ENCODE measurements at places on chromosomes 13 and 19.

GRCh38 chr13:95226050-95226449, 75.2 kb downstream of the ABCC4 start:
- DNase-seq = no peak

DNA sequence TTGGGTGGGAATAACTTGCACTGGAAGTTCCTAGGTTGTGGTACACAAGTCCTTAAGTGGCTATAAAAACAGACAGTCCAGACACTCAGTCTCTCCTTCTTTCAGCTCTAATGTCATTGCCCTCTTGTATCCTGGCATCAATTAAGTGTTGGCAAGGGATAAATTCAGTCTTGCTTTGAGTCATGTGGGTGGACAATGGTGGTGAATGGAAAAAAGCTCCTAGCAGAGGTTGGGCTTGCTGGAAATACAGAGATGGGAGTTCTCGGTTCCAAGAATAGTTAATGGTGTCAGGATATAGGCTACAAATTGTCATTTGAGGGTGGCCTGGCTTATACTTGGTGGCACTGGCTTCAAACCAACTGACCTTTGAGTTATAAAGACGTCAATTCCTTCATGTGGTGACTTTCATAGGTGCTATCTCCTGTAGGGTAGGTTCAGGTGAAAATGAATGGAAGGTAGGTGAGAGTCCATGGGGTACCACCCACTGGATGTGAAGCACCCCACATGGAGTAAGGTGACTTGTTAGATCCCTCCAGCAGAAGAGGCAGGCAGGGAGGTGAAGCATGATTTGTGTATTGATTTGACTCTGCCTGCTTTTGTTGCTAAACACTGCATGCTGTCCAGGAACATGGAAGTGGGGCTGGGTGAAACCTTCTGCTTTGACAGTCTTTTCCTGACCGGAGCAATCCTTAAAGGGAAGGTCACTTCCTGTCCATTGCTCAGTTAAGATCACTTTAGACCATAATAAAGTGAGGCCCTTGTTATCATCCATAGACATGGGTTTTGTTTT, 102.0 kb downstream of the LACC1 start:
- DNase-seq = no peak

DNA sequence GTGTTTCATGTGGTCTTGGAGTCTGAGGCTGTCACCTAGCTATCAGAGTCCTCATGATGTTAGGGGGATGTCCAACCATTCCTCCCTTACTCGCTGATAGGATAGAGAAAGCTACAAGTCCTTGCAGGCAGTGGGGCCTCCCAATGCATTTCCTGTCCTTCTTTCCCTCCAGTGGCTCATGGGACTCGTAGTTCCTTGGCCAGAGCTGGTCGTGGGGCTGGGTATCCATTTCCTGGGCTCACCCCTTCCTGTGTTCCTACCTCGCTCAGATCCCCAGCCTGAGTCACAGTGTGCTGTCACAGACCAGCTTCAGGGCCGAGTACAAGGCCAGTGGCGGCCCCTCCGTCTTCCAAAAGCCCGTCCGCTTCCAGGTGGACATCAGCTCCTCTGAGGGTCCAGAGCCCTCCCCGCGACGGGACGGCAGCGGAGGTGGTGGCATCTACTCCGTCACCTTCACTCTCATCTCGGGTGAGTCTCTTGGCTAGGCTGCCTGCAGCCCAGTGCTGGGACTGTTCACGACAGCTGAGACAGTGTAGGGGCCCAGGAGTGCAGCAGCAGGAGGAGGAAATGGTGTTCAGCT, 19.1 kb downstream of the TMEM150B start:
- DNase-seq = no peak

GRCh38 chr19:7540761-7541474, 5.4 kb downstream of the PNPLA6 start:
- no peak for DNase-seq

- DNase-seq = no peak
Observed at GRCh38 chr13:113734099-113734825, 24.8 kb upstream of the TMEM255B start.

DNA sequence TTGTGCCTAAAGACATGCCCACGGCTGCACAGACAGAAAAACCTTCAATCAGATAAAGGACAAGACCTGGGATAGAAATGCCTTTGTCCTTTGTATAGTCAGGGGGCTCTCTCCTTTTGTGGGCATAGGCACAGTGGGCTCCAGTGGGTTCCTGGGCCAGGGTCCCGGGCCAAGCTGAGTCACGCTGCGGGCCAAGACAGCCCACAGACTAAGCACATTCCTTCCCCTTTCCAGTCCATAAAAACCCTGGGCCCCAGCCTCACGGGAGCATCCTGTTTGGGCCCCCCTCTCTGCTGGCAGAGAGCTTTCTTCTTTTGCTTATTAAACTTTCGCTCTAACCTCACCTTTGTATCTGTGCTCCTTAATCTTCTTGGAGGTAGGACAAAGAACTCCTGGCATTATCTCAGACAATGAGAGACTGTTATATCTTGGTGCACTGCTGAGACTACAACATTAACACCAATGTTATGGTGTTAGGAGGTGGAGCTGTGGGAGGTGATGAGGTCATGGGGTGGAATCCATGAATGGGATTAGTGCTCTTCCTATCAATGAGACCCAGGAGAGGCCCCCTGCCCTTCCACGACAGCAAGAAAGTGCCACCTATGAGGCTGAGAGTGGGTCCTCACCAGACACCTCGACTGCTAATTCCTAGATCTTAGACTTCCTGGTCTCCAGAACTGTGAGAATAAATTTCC, 20.8 kb upstream of the FBXL3 start:
- DNase-seq = no peak

DNA sequence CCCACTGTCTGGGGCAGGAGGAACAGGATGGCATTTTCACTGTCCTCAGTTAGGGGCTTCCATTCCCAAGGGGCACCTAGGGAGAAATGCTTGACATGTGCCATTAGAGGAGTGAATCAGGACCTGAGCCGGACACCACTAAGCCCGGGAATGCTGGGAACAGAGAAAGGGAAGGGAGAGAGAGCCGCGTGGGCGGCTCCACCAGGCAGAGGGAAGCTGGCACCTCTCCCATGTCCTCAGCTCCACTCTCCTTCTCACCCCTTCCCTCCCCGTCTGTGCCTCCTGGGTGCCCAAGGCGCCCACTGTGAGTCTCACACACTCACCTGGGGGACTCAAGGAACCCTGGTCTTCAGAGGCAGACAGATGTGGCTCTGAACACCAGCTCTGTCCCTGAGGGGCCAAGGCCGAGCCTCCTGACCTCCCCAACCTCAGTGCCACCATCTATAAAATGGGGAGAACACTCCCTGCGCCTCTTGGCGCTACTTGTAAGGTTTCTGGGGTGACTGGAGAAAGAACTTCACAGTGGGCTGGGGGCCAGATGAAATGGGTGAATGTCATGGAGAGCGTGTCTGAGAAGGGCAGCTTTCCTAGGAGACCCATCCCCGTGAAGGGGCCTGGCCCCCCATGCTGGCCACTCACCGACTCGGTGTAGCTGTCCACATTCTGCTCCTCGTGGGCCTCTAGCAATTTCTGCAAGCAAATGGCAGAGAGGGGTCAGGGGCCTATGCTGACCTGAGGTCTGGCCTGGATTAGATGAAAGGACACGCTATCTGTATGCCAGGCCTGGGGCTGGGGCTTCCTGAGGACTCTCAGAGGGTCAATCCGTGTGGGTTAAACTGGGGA, 5.3 kb upstream of the KPTN start:
- no peak for DNase-seq

DNA sequence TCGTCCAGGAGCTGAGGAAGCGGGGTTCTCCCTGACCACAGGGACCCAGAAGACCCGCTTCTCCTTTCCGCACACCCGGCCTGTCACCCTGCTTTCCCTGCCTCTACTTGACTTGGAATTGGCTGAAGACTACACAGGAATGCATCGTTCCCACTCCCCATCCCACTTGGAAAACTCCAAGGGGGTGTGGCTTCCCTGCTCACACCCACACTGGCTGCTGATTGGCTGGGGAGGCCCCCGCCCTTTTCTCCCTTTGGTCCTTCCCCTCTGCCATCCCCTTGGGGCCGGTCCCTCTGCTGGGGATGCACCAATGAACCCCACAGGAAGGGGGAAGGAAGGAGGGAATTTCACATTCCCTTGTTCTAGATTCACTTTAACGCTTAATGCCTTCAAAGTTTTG, 18.9 kb downstream of the VASP start:
- DNase-seq = peak; percentile 58

GRCh38 chr19:3357992-3358688, 8.2 kb upstream of the NFIC start:
- no peak for DNase-seq

- DNase-seq = peak; percentile 60
Observed at GRCh38 chr13:51764184-51765141, 39.5 kb downstream of the DHRS12 start.

- DNase-seq = no peak
Observed at GRCh38 chr13:41465898-41466320, 8.6 kb downstream of the RGCC start.

GRCh38 chr19:48321372-48321621, 4.1 kb upstream of the EMP3 start:
- peak; percentile 98 for DNase-seq

- DNase-seq = no peak
Observed at GRCh38 chr13:93936901-93937300, 542.6 kb downstream of the DCT start.

GRCh38 chr19:35433448-35433847, 14.6 kb upstream of the FFAR2 start:
- DNase-seq = no peak

- DNase-seq = no peak
Observed at GRCh38 chr19:27925202-27925601, 1287.7 kb downstream of the UQCRFS1 start.

- no peak for DNase-seq
Observed at GRCh38 chr19:48271531-48272151, 1.8 kb downstream of the ZNF114 start.

DNA sequence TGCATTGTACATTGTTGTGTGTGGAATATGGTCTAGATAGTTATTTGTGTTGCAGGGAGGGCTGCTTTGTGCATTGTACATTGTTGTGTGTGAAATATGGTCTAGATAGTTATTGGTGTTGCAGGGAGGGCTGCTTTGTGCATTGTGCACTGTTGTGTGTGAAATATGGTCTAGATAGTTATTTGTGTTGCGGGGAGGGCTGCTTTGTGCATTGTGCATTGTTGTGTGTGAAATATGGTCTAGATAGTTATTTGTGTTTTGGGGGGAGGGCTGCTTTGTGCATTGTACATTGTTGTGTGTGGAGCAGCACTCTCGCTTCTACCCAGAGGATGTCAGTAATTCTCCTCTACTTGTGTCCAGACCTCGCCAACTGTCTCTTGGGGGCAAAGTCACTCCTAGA, 36.3 kb upstream of the ZNF835 start:
- no peak for DNase-seq

- no peak for DNase-seq
Observed at GRCh38 chr13:97255515-97256021, 33.4 kb downstream of the MBNL2 start.

DNA sequence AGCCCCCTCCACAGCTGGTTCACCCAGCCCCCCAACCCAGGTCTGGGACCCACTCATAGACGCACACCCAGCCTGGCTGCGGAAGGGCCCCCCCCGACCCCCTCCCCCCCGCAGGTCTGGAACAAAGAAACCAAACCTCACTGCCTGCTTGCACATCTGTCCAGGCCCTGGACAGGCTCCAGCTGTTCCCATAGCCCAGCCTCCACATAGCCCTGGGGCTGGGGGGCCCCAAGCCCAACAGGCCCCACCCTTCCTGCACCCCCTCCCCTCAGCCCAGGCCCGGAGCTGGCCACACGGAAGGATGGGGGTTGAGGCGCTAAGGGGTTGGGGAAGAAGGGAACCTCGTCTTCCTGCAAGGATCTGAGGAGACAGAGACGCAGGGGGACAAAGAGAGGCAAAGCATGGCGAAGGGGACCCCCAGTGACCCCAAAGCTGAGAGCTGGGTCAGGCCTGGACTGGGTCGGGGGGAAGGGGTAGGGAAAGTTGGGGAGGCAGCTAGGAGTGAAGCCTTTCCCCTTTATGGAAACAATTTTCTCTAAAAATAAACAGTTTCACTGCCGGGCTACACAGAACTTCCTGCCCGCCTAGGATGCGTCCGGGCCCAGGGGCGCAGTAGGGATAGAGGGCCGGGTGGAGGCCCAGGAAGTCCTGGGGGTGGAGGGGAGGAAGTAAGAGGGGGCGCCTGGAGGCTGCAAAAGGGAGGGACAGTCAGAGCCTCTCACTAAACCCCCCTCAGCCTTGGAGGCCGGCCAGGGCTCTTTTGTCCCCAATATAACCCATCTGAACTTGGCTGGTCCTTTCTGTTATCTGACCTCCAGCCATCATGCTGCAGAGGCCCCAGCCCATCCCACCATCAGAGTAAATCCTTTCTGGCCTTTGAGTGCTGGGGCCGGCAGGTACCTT, 2.4 kb downstream of the KANK2 start:
- DNase-seq = no peak

DNA sequence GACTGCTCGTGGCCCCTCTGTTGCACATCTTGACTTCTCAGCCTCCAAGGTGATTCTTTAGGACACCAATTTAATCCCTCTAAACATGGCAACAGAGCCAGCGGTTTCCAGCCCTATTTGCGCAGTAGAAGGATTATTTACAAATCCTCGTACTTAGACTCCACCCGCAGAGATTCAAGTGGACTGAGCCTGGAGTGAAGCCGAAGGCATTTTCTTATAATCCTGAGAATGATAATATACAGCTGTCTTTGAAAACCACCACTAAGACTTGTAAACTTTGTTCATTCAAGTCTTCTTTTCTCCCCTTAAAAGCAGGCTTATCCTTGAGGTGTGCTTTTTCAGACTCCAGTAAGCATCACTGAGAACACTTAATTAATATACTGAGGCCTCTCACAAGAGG, 4.8 kb upstream of the DPRX start:
- no peak for DNase-seq

DNA sequence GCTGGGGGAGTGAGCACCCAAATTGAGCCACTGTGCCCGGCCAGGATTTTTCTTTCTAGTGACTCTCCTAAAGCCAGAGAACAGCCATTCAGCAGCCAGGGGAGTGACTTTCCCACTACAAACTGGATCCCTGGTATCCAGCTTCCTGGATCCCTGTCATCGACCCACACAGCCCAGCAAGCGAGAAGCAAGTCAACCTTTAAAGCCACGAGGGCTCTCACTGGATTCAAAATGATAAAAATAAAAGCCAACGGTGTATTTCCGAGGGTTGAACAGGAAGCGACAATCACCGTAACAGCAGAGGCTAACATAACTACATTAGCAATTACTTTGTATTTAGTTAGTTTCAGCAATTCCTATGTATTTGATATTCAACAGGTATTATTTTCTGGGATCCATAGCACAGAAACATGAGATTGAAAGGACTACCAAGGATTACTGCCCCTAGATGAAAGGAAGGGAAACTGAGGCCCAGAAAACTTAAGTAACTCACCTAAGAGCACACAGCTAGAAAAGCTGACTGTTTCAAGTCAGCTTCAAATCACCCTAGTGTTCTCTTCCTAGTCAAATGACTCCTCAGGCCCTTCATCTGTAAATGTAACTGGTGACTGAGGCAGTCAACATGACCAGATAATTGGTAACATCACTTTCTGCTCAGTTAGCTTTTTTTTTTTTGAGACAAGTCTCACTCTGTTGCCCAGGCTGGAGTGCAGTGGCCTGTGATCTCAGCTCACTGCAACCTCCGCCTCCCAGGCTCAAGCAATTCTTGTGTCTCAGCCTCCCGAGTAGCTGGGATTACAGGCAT, 2.7 kb downstream of the RFX1 start:
- no peak for DNase-seq

Data from NCI-H187 (cell line).